ENCODE measurements at places on chromosomes 4 and X. TPM values are rescaled to one million over a fixed set of nuclear protein-coding genes. Genes with fewer than 3 reads are reported as not detected.

DNA sequence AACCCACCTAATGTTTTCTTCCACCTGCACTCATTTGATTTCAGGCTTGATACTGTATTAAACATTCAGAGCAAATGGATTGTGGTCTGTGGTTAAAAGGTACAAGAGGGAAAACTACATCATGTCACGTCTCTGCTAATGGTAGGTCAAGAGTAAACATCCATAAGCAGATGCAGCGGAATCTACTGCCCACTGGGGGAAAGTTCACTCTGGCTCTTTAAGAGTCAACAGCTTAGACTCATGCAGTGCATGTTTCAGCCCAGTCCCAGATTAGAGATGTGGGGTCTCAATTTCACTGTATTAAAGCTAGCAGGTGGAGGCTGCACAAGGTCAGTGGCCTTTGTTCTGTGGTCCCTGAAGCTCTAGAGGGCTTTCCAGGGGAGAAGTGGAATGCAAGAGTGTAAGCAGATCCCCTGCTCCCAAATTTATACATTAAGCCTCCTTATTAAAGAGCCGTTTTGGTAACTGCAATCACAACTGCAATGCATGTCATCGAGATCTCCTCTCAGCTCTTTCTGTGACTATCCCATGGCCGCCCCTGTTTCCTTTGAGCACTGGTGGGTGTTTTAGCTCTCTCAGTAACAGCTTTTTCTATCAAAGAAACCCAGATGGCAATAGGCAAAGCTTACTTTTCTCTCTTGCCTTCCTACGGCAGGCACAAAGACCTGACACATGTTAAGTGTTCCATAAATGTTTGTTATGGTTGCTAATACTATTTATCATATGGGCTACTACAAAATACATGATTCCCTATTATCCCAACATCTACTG is 53.4 kb downstream of the LDB2 start:
- DNase-seq: no peak

Gene TBX22
- 1.0 TPM for total RNA-seq

GRCh38 chrX:107559506-107559905 is 68.8 kb upstream of the PRPS1 start:
- DNase-seq: no peak

DNA sequence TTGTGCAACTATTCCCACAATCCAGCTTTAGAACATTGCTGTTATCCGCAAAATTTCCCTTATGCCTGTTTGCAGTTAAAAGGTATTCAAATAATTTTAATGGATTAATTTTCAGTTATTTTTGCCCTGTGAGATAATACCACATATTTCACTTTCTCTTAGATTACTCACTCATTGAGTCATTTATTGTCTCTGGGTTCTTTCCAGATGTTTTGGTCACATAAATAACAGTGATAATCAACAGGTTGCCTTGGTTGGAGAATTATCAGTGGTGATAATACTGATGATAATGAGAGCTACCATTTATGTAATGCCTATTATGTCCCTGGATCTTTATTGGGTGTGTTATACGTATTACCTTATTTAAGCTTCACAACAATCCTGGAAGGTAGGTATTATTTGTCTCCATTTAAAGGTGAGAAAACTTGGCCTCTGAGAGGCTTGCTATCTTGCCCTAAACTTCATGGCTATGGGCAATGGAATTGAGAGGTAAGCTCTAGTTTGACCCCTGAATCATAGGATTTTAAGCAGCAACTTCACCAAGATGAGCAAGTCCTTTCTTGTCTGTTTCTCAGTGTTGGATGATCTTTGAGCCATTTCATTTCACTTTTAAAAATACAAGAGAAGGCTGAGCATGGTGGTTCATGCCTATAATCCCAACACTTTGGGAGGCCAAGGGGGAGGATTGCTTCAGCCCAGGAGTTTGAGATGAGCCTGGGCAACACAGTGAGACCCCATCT is 87.4 kb downstream of the KIT start:
- no peak for DNase-seq

Gene GPR173
- total RNA-seq: 7.3 TPM

Data from WTC11 (cell line).